ENCODE measurements at places on chromosomes 5 and 9. TPM values are rescaled to one million over a fixed set of nuclear protein-coding genes. Genes with fewer than 3 reads are reported as not detected.

GRCh38 chr5:91264311-91265051, 118.6 kb downstream of the ARRDC3 start:
- H3K27me3 ChIP-seq: no peaks in the 10 kb centered on the region
- no peak overlapping the region for H3K27ac ChIP-seq
- H3K36me3 ChIP-seq: no peaks in the 10 kb centered on the region
- no peak for DNase-seq
- H3K4me1 ChIP-seq: no peaks in the 10 kb centered on the region
- H3K4me3 ChIP-seq: no peak overlapping the region

GRCh38 chr9:128203024-128203706, at the start of gene DNM1:
DNM1 (plus strand) TSS chr9:128203379; CDS start chr9:128203471, 92 bp downstream.
- no peaks in the 10 kb centered on the region for H3K36me3 ChIP-seq
- no peaks in the 10 kb centered on the region for H3K27me3 ChIP-seq
- peak within 1 kb of the TSS; percentile 76 for H3K4me3 ChIP-seq
- no peak for DNase-seq

- no peaks in the 10 kb centered on the region for H3K27me3 ChIP-seq
- no peaks in the 10 kb centered on the region for H3K36me3 ChIP-seq
- no peak for DNase-seq
- H3K27ac ChIP-seq: no peak overlapping the region
- no peaks in the 10 kb centered on the region for H3K4me1 ChIP-seq
- H3K4me3 ChIP-seq: no peak overlapping the region
These were observed 421.9 kb downstream of the CDH10 start for GRCh38 chr5:24222876-24223275.

The MED22 gene
- 19.2 TPM for total RNA-seq

The ABLIM3 gene
- total RNA-seq: 61.9 TPM

- H3K4me1 ChIP-seq: no peaks in the 10 kb centered on the region
- no peak for DNase-seq
These were observed 92.0 kb downstream of the THBS4 start for GRCh38 chr5:80127116-80127552.

The MOB3B gene
- total RNA-seq: 13.1 TPM

DNA sequence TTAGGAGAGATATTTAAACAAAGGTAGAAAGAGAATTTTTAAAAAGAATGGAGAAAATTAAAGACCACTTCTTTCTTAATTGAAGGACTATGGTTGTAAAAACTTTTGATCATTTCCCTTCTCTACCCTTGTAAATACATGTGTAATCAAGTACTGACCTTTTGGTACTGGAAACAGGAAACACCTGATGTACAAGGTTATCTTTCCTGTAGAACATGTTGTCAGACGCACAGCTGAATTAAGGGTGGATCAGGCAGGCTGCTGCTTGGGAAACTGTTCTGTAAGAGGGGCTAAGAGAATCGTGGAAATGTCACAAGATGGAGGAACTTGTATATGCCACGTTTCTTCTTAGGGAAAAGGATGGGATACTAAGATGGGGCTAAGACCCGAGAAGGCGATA, 341.6 kb downstream of the ZNF608 start:
- H3K4me1 ChIP-seq: no peaks in the 10 kb centered on the region
- H3K36me3 ChIP-seq: no peaks in the 10 kb centered on the region
- no peak overlapping the region for H3K27ac ChIP-seq
- no peaks in the 10 kb centered on the region for H3K27me3 ChIP-seq
- DNase-seq: no peak
- H3K4me3 ChIP-seq: no peak overlapping the region

DNA sequence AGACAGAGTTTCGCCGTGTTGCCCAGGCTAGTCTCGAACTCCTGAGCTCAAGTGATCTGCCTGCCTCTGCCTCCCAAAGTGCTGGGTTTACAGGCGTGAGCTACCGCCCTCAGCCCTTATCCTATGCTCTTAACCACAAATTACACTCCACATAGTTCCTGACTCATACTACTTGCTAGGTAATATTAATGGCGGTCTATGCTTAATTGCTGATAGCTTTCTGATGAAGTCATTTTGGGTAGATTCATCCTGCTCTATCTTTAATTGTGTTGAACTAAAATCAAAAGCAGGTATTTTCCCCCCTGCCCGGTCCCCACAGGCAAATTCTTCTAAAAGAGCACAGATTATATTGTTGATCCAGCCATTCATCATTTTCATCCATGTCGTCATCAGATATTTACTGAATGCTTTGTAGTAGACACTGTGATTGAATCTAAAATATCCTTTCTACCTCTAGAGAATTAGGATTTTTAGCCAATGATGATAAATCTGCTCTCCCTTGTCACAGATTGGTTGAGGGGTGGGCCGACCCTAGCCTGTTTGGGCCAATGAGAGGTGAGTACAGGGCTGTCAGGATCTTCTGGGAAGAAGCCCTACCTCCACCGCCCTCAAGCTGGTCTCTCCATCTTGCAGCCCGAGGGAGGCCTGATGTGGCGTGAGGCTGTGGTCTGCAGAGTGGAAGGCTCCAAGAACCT, 144.8 kb downstream of the NR3C1 start:
- no peaks in the 10 kb centered on the region for H3K36me3 ChIP-seq
- no peak overlapping the region for H3K4me3 ChIP-seq
- H3K27me3 ChIP-seq: no peaks in the 10 kb centered on the region

DNA sequence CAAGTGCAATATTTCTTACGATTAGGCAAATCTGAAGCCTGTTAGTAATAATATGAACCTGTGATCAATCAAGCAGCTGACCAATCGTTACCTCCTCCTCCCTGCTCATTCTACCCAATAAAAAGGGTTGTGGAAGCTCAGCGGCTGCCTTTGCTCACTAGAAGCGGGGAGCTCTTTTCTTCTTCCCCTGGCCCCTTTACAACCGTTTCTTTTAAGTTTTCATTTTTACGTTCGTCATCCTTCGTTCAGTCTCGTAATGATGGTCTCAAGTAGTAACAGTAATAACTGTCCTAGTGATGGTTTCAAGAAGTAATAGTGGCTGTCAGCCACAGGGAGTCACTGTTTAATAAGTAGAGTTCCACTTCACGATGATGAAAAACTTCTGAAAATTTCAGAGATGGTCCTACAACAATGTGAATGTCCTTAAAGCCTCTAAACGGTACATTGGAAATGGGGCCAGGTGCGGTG, 6.2 kb downstream of the UGT3A2 start:
- no peak for DNase-seq
- H3K27ac ChIP-seq: no peak overlapping the region
- no peaks in the 10 kb centered on the region for H3K36me3 ChIP-seq

The MLANA gene
- not detected for total RNA-seq
